ENCODE measurements at places on chromosomes 7 and 10.
A peak's percentile ranks its signal among the peaks of the same experiment; 100 is the strongest.

GRCh38 chr7:18175801-18176450 is 148.3 kb upstream of the PRPS1L1 start:
- no peak for DNase-seq

DNA sequence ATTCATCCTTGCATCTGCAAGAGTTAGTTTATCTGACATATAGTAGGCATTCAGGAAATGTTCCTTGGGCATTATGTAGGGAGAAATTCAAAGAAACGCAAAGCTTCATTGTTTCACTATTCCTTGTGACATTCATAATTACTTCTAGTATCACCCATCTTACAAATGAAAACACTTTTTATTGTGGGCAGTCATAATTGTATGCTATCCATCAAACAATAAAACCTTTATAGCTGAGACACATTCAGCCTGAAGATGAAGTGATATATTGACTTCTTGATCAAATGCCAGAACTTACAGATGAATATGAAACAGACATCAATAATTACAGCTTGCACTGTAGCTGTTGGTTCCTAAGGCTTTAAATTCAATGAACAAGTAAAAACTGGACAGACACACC is 36.4 kb downstream of the FAM204A start:
- DNase-seq: no peak

- DNase-seq: no peak
These were observed 18.9 kb downstream of the ABI1 start for GRCh38 chr10:26841733-26842317.

GRCh38 chr10:266974-267425 is 131.7 kb downstream of the ZMYND11 start:
- peak; percentile 76 for DNase-seq

GRCh38 chr10:27341001-27341400 is 100.4 kb upstream of the ACBD5 start:
- no peak for DNase-seq

Measured in HCEC 1CT (cell line).